Caco-2 (cell line): ENCODE measurements at places on chromosomes 13 and 19. TPM values are rescaled to one million over a fixed set of nuclear protein-coding genes. Genes with fewer than 3 reads are reported as not detected.

The CEACAM20 gene
- 0.16 TPM in 1 of 2 replicates, not detected in the other for total RNA-seq

DNA sequence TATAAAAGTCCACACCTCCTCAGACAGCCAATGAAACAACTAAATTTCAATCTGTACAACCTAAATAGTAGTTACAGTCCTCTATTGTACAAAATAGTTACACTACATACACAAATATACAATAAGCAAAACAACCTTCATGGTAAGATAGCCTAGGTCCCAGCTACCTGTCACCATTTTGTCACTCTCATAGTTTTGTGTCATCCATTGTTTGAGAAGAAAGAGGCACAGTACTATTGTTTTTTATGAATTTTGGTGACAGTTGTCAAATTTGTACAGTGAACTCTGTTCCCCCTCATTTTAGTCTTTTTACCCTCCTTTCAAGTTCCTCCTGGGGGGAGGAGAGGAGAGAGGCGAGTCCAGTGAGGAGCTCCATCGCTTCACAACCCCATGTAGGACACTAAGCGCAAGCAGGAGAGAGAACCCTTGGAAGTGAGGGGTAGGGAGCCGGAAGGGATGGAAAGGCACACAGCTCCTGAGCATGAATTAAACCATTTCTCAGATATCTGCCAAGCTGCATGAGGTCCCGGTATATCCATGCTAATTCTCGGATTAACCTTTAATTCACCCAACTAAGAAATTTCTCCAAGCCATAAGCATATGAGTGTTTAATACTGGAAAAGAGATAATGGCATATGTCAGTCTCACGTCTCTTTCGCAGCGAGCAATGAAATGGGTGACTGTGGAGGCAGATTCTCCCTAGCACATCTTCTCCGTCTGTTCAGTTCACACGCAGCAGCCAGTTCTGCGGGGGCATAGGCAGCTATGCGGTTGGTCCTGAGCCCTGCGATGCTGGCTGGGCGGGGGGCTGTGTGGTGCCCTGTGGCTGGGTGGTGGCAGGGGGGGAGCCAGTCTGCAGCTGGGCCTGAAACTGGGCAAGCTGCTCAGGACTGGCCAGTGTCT is 60.5 kb downstream of the SERP2 start:
- DNase-seq: no peak

- peak; percentile 57 for DNase-seq
These were observed 12.0 kb upstream of the SHFL start for GRCh38 chr19:10074153-10074552.

GRCh38 chr13:37216331-37216730 is 110.9 kb upstream of the CSNK1A1L start:
- DNase-seq: no peak

The SIX5 gene
- total RNA-seq: 23.7 and 28.6 TPM in 2 replicates

- no peak for DNase-seq
These were observed 56.8 kb upstream of the KLF12 start for GRCh38 chr13:74190999-74191398.

- no peak for DNase-seq
These were observed 9.8 kb upstream of the STK24 start for GRCh38 chr13:98586400-98587345.

The NBEA gene
- total RNA-seq: 0.54 and 1.0 TPM in 2 replicates

DNA sequence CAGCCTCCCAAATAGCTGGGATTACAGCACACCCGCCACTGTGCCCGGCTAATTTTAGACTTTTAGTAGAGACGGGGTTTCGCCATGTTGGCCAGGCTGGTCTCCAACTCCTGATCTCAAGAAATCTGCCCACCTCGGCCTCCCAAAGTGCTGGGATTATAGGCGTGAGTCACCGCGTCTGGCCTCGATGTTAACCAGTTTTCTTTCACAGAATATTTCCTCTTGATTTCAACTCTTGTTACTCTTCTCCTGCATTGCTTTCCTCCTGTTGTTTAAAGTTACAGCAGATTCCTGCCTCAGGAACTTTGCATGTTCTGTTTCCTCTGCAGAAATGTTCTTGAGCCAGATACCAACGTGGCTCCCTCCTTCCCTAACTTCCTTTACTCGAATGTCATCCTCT is 3.7 kb upstream of the PEX11G start:
- no peak for DNase-seq

DNA sequence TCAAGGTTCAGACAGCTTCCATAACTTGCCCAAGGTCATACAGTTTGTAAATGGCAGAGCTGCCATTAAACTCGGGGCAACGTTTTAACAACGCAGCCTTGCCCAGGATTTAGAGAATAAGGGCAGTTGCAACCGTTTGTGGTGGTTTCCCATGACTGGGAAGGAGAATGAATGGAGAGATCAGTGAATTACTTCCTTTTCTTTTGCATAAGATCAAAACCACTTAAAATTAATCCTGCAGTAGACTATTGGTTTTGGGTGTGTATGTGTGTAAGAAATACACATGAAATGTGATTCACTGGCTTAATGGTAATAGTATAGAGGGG is 179.1 kb upstream of the MIR17HG start:
- no peak for DNase-seq

The CYP2A7 gene
- total RNA-seq: not detected in 2 replicates

- no peak for DNase-seq
These were observed 15.3 kb upstream of the GJB6 start for GRCh38 chr13:20247403-20247802.

- DNase-seq: no peak
These were observed 10.1 kb downstream of the URI1 start for GRCh38 chr19:29952177-29952576.

- no peak for DNase-seq
These were observed 1297.0 kb upstream of the ATXN8OS start for GRCh38 chr13:68810660-68811059.

The AMER2 gene
- not detected in 2 replicates for total RNA-seq

The VAV1 gene
- not detected in 2 replicates for total RNA-seq

The EXOC3L2 gene
- not detected in 2 replicates for total RNA-seq

DNA sequence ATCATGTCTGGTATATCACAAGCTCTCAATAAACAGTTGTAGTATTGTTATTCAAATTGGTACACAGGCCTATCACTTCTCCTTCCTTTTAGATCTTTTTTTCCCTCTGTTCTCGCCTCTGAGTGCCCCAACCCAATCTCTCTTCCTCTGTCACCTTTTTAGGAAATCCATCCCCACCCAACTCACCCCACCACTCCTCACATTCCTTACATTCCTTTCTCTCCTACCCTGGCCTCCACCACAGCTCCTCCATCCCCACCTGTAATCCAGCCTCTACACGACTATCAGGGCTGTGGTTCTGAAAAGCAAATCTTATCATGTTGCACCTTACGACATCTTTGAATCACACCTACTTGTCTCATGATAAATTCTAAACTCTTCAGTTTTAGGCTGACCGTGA is 545.4 kb upstream of the GPC6 start:
- no peak for DNase-seq

The ZNF570 gene
- total RNA-seq: not detected in 2 replicates

GRCh38 chr19:925087-925525 is 729 bp upstream of the ARID3A start:
- DNase-seq: peak; percentile 73
